ENCODE measurements at places on chromosomes 16 and 17. TPM values are rescaled to one million over a fixed set of nuclear protein-coding genes. Genes with fewer than 3 reads are reported as not detected.

GRCh38 chr16:50695017-50696000, 1.9 kb downstream of the NOD2 start:
- no peaks in the 10 kb centered on the region for H3K27me3 ChIP-seq
- no peaks in the 10 kb centered on the region for H3K36me3 ChIP-seq
- no peak overlapping the region for H3K4me3 ChIP-seq

DNA sequence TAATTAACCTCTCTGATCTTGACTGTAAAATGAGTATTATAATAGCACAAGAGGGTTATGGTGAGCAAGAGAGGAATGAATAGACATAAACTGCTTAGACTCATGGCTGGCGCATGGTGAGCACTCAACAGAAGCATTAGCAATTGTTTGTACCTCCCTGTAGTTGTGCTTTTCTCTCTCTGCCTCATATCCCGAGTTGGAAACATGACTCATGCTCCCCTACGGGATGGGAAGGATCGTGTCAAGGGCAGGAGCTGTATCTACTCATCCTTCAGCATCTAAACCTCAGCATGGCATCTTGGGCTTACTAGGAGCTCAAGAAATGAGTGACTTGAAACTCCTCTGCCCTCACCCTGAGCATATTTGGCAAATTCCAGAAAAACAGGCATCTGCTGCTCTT, 299.6 kb downstream of the MAP2K4 start:
- H3K27ac ChIP-seq: no peak overlapping the region
- no peaks in the 10 kb centered on the region for H3K4me1 ChIP-seq
- no peaks in the 10 kb centered on the region for H3K27me3 ChIP-seq
- no peaks in the 10 kb centered on the region for H3K36me3 ChIP-seq

DNA sequence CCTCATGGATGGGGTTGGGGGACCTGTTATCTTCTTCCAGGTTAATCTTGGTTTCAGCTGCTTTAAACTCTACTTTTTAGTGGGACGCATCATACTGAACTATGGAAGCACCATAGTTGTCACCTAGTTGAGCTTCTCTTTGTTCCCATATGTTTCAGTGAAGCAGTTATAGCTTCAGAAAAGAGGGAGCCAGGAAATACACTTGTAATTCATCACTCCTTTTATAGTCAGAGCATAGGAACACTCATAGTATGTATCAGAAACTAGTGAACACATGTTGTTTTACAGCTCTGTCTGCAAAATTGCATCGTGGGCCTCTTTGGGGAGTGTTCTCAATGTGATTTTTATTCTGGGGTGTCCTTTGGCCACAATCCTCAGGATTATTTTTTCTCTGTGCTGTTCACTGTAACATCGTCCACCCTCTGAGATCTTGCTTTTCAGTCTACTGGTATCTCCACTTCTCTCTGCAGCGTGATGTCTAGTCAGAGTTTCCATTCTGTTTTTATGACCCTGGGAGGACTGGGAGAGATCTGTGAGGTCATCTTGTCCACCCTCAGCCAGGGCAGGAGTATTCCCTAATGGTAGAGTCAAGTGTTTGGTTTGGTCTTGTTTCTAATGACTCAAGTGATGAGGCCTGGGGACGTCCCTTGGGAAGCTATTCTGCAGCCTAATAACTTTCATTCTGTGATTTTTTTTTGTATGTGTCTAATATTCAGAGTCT, 585.4 kb downstream of the WWOX start:
- no peaks in the 10 kb centered on the region for H3K4me1 ChIP-seq
- no peaks in the 10 kb centered on the region for H3K36me3 ChIP-seq
- no peaks in the 10 kb centered on the region for H3K27me3 ChIP-seq
- no peak overlapping the region for H3K4me3 ChIP-seq
- no peak for DNase-seq
- H3K27ac ChIP-seq: no peak overlapping the region

- H3K4me3 ChIP-seq: peak overlapping the region; percentile 60
- no peaks in the 10 kb centered on the region for H3K27me3 ChIP-seq
- H3K27ac ChIP-seq: peak overlapping the region; percentile 97
- peak; percentile 54 for DNase-seq
- peaks cover 13% of the 10 kb centered on the region for H3K36me3 ChIP-seq
These were observed 789 bp downstream of the CSNK1D start for GRCh38 chr17:82272495-82273326.

The RNF167 gene
- total RNA-seq: 148 TPM

The CPHXL2 gene
- total RNA-seq: not detected

The MYL11 gene
- total RNA-seq: not detected

The KRTAP16-1 gene
- total RNA-seq: 0.22 TPM

The ADAMTS18 gene
- not detected for total RNA-seq
